Activated CD4-positive, alpha-beta T cell treated with anti-CD3 and anti-CD28 coated beads for 24 hours (primary cell): ENCODE measurements at places on chromosomes 11 and 22.

DNA sequence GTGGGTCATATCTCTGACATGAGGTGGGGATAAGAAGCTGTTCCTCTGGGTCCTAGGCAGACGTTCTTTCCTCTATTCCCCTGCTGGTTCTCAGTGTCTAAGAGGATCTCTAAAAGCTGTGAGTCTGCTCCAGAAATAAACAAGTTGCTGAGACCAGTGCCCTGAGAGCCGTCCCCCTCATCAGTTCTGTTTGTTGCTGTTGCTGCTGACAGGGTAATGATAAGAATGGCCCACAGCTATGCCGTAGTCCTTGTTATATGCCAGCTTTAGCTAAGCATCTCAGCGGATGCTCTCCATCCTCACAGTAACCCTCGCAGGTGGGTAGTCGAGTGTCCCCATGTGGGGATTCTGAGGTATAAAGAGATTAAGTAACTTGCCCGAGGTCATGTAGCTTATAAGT lies 23.5 kb upstream of the ST14 start:
- no peak for DNase-seq

- no peak for DNase-seq
Measured at GRCh38 chr11:126347751-126348668, 7.5 kb upstream of the ST3GAL4 start.

DNA sequence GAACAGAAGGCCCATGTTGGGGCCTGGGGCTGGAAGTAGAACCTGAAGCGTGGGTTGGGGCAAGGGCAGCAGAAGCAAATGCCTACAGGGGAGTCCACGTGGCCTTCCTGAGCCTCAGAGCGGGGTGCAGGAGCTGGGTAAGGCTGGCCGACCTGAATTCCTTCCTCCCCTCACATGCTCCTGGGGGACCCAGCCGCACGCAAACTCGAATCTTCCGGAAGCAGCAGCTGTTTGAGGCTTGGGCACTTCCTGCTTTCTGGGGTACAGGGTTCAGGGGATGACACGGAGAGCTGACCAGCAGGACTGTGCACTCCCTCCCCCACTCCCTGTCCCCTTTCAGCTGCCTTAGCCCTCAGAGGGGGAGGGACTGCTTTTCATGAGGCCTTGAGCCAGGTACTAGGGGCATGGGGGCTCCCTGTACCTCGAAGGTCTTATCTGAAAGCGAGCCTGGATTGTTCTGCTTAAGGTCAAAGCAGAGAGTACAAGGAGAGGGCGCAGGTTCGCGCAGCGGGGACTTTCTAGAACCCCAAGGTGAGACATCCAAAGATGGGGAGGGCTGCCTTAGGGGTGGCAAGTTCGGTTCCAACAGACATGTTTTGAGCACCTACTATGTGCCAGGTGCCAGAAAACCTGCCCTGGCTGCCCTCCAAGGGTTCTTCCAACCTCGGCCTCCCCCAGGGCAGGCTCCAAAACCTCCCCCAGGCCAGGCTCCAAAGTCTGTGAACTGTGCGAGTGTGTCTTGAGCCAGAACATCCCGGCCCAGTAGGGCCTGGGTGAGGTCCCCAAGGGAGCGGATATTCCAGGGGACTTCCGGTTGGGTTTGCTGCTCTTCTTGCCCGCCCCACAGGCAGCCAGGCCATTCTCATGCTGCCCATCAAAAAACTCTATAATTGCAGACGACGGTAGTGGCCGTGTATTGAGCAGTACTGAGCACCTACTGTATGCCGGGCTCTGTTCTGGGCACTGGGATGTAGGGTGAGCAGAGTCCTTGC lies 1.7 kb downstream of the NCF4 start:
- no peak for DNase-seq

DNA sequence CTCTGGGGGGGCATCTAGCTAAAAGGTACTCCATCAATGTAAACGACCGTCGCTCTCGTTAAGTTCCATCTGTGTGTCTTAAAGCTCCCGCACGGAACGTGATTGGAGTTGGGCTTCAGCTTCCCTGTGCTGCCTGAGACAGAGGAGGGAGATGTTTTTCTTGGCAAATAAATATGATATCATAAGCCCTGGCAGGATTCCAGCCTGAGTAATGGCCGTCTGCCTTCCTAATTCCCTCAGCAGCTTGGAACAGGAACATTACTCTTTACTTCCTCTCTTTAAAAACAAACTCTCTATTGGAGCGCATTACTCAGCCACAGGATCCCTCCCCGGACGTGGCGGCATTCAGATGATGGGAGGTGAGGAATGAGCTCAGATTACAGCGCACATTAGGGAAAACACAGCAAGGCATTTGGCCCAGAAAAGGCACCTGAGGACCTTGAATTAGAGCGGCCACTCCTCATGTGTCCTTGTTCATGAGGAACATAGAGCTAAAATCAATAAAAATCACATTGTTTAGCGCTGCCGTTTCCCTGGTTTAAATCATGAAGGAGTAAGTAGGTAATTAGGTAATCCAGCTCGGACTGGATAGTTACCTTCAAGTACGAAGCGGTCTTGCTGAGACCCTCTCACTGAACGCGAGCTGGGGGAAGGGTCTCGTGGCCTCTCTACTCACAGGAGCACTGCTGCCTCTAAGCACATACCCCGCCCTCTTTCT lies 230.4 kb downstream of the ST3GAL4 start:
- no peak for DNase-seq

DNA sequence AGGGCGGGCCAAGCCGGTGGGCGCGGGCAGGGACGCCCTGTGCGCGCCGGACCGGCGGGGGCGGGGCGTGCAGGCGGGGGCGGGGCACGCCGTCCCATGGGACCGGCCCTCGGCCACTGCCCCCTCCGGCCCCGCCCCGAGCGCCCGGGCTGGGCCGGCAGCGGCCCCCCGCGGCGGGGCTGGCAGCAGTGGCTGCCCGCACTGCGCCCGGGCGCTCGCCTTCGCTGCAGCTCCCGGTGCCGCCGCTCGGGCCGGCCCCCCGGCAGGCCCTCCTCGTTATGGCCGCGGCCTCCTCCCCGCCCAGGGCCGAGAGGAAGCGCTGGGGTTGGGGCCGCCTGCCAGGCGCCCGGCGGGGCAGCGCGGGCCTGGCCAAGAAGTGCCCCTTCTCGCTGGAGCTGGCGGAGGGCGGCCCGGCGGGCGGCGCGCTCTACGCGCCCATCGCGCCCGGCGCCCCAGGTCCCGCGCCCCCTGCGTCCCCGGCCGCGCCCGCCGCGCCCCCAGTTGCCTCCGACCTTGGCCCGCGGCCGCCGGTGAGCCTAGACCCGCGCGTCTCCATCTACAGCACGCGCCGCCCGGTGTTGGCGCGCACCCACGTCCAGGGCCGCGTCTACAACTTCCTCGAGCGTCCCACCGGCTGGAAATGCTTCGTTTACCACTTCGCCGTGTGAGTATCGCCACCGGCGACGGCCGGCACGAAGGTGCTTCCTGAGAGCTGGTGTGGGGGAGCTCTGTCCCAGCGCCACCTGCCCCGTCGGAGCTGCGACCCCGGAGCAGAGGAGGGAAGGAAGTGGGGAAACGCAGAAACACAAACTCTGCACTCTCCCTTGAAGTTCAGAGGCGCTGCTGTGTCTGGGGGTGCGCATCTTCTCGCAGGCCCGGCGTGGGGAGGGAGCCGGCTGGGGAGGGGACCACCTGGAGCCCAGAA lies at the start of gene KCNQ1:
TSS of gene KCNQ1 (plus strand) at position 188 of the 925 bp plus-strand sequence. CDS start at position 279, 91 bp downstream.
- no peak for DNase-seq

DNA sequence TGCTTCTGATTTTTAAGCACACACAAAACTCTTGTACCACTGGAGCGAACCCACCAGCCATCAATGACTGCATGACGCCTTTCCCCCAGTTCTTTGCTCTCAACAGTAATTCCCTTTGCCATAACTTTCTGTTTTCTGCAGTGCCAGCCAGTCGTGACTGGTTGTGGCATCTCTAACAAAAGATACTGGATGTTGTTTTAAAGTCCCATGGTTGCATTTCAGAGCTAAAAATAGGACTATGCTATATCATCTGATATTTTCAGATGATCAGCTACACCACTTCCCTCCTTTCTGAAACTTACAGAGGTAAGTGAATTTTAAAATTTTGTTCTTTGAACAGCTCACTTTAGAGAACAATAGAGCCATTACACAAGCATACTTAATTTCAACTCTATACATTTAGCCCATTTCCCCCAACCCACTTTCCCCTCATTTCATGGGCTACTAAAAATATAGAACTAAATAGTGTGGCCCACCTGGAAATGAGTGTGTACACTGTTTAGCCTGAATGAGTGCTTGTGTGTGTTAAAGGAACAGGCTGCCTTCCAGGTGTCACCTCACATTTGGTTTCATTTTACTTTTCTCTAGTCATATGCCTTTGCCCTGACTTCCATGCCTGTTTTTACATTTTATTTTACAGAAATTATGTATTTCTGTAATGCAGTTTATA lies 136.9 kb upstream of the ZC3H12C start:
- DNase-seq: no peak

- DNase-seq: no peak
Measured at GRCh38 chr11:113828191-113828590, 47.2 kb downstream of the USP28 start.

DNA sequence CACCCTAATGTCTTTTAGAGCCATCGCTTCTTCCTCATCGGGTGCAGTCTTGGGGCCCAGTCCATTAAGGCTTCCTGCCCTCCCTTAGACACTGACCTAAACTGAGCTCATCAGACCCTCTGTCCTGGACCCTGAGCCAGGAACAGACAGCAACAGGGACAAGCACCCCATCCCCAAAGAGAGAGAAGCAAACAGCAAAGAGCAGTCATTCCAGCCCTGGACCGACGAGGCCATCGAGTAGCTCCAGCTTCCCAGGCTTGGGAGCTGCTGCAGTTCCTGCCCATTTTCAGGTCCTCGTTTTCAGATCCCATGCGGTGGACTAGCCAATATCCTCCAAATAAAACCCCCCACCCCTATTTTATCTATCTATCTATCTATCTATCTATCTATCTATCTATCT lies 25.8 kb upstream of the CACNG2 start:
- no peak for DNase-seq
